ENCODE measurements at places on chromosomes 12 and 14.

DNA sequence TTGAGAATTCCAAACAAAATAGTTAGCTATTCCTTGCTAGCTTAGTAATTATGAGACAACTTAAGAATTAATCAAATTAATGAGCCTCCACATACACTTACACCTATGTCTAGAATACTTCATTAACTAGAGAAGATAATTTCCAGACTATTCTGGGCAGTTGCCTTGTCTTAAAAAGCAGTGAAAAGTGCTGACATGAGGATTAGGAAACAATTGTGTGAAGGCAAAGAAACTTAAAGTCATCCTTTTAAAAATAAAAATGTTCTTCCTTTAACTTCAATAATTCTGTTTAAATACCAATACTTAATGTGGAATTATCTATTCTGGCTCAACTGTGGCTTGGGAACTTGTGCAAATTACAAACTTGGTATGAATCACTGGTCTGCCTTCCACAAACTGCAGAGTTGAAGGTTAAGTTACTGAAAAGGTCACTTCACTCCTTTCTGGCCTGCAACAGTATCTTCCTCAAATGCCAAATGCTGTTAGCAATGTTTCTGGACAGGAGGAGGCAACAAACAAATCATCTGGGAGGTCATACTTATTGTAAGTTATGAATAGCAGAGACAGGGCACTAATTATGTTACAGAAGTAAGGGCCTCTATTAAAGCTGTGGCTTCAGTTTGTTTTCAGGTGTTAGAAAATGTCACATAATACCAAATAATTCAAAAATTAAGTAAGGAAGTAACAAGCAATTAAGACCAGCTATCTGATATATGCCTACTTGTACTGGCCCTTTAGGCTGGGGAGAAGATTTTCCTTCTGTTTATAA, 19.2 kb downstream of the PPTC7 start:
- DNase-seq = no peak

- no peak for DNase-seq
Observed at GRCh38 chr14:78253986-78254385, 83.8 kb downstream of the NRXN3 start.

DNA sequence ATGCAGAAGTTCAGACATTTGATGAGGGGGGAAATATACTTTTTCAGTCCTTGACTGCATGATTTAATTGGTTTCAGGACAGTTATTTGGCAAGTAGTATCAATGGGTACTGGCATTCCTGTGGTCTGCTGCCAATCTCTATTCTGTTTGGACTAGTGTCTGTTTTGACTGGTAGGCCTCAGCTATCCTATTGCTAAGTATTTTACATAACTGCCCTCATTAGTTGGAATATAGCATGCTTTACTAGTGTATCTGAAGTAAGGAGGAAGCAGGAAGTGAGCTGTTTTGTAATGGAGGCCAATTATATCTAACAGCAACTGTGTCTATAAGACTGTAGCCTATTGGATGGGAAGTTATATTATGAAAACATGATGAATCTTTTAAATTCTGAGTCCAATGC, 104.3 kb downstream of the FLRT2 start:
- DNase-seq = no peak

- DNase-seq = no peak
Observed at GRCh38 chr14:46054526-46054925, 597.1 kb downstream of the RPL10L start.

GRCh38 chr12:88272456-88272855, 130.3 kb downstream of the TMTC3 start:
- no peak for DNase-seq

DNA sequence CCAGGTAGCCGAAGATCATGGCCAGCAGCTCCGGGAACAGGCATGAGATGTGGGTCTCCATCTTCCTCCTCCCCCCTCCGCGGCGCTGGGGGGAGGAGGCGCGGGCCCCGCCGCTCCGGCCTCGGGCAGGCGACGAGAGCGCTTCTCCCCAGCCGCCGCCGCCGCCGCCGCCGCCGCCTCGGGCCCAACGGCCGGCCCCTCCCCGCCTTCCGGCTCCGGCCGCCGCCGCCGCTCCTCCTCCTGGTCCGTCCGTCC, 448 bp downstream of the FBXL14 start:
- no peak for DNase-seq
